Vagina (tissue), 2 donors: ENCODE measurements at places on chromosomes 2 and 18. TPM values are rescaled to one million over a fixed set of nuclear protein-coding genes. Genes with fewer than 3 reads are reported as not detected.

Gene INHBB
- total RNA-seq = 19.4 TPM

Gene ANKRD44
- total RNA-seq = 46.4 TPM

DNA sequence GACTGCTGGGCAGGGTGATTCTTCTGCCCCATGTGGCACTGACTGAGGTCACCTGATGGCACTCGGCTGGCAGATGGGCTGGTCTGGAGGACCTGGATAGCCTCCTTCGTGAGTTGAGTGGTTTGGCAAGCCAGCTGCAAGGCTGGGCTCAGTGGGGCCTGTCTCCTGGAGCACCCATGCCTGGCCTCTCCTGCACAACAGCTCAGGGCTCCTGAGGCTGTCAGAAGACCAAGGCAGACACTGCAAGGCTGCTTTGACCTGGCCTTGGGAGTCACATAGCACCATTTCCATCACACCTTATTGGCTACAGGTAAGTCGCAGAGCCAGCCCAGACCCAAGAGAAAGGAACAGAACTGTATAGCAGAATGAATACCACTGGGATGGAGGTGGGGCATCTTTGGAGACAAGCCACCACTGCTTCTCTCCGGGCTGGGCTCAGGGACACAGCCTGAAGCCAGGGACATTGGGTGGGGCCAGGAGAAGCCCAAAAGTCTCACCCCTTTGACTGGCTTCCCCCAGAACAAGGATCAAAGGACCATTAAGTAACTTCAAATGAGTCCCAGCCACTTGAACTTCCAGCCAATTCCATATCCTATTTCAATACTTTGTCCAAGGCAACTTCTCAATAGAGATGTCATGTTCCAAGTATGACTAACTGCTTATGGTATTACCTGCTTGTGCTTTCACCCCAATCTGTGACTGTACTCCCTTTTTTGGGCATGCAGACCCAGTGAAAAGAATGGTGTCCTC is 156.3 kb downstream of the CABLES1 start:
- DNase-seq = no peak

Gene DYTN
- not detected for total RNA-seq

Gene TRIM54
- 2.5 TPM for total RNA-seq

- DNase-seq = no peak
These were observed 1.2 kb upstream of the UGT1A7 start for GRCh38 chr2:233680361-233681045.

GRCh38 chr2:30351116-30351515 is 95.9 kb upstream of the LCLAT1 start:
- DNase-seq = no peak

Gene DES
- total RNA-seq = 883 TPM

GRCh38 chr2:3361518-3362389 is 15.9 kb downstream of the EIPR1 start:
- DNase-seq = no peak

DNA sequence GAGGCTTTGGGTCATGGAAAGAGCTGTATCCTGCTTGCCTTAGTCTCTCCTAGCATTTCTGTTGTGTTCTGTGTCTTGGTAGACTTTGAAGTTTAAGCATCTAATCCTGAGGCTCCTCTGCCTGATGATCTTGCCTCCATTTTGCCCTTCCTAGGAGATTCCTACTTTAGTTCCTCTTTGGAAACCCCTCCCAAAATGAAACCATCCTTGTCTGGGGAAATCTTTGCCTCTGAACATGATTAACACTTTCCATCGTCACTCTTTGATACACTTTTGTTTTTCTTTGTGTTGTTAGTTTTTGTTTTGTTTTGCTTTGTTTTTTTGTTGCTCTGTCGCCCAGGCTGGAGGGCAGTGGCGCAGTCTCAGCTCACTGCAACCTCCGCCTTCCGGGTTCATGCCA is 9.2 kb downstream of the ATG16L1 start:
- no peak for DNase-seq

DNA sequence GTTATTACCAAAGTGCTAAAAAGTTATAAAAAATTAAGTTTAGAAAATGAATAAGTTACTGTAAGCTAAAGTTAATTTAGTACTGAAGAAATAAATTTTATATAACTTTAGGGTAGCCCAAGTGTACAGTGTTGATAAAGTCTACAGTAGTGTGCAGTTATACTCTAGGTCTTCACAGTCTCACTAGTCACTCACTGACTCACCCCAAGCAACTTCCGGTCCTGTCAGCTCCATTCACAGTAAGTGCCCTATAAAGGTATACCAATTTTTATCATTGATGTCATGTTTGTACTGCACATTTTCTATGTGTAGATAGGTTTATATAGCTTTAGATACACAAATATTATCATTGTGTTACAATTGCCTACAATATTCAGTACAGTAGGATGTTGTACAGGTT is 518.3 kb upstream of the PIK3C3 start:
- DNase-seq = no peak

Gene GPR45
- not detected for total RNA-seq

DNA sequence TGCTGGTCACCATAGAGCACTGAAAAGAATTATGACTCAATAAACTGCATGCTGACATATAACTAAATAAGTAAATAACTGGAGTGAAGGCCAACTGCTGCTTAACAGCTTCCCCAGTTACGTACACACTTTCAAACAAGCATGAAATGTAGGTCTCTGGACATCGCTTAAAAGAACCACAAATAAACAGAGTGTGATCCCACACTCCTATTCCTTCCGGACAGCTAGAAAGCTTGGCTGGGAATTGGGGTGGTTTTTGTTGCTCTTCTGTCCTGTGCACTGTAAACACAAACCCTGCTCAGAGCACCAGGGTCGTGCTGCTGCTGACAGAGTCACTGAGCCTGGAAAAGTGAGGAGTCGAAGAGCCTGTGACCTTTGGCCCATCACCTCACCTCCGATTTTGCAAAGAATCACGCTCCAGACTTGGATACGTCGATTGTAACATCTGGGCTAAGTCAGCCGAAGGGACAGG is 162.7 kb upstream of the NT5C1B start:
- DNase-seq = no peak

- no peak for DNase-seq
These were observed 81.5 kb downstream of the DIS3L2 start for GRCh38 chr2:232042911-232043574.

Gene PMAIP1
- 7.4 TPM for total RNA-seq

- no peak for DNase-seq
These were observed 1.2 kb downstream of the BMPR2 start for GRCh38 chr2:202377207-202377761.
